Kidney (tissue), 22 donors: ENCODE measurements at places on chromosomes 12 and 14. TPM values are rescaled to one million over a fixed set of nuclear protein-coding genes. Genes with fewer than 3 reads are reported as not detected.

- DNase-seq = no peak
Measured at GRCh38 chr12:52663420-52663819, 11.4 kb upstream of the KRT2 start.

Gene RPGRIP1
- 0.47 TPM for total RNA-seq

Gene HOXC12
- total RNA-seq = not detected

Gene ALG10B
- 9.3 TPM for total RNA-seq

DNA sequence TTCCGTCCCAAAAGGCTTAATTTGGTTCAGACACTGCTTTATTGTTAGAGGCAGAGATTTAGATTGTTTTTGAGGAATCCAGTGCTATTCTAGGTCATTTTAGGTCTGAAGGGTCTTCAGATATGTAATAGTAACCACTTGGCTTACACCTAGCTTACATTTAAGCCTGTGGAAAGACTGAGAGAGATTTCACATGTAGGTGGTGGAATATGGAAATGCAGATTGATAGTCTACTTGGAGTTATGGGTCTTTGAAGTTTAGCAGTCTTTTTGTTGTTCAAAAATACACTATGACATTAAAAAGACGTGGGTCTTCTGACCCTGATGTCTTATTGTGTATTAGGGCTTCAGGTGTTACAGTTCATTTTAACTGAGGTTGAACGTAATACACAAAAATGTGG lies 51.4 kb upstream of the CCT2 start:
- DNase-seq = no peak

Gene HIF1A
- 358 TPM for total RNA-seq

DNA sequence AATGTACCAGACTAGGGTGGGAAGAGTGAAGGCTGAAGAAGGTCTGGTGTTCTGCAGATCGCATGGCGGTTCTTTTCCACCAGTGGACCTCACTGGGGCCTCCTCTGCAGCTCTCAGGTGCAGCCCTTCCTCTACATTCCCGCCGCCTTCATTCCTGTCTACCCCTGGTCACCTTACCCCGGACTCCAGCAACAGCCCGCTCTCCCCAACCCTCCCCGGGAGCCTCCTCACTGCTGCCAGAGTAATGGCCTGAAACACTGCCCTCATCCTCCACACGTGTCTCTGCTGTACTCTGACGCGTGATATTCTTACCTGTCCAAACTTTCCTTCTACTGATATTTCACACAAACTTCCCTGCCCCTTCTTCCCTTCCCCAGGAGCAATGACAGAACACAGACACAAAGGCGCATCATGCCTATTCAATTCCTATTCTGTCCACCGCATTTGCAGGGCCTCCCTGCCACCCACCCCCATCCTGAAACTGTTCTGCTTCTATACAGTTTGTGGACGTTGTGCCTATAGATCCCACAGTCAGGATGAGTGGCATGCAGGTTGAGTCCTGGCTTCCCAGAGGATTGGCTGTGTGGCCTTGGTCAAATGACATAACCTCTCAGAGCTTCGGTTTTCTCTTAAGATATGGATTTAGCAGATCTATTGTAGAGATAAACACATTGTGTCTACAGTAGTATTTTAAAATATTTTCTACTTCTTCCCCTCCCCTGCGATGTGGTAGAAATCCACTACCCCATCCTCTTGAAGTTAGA lies 1.7 kb upstream of the NUAK1 start:
- DNase-seq = peak; percentile 68

DNA sequence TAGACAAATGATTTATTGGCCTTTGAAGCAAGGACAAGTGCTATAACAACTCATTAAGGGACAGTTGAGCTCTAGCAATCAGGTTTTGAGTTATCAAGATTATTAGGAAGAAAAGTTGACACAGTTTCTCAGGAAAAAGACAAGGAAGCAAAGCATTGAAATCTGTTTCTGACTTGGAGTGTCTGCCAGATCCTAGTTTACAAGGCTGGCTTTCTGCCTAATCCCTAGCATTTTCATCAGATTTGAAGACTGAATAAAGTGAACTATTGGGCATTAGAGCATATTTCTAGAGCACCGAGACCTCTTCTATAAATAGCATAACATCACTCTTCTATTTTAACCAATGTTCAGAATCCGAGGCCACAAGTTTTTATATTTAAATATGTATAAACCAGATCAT lies 7.0 kb downstream of the SYT1 start:
- no peak for DNase-seq

Gene LRFN5
- 1.5 TPM for total RNA-seq

DNA sequence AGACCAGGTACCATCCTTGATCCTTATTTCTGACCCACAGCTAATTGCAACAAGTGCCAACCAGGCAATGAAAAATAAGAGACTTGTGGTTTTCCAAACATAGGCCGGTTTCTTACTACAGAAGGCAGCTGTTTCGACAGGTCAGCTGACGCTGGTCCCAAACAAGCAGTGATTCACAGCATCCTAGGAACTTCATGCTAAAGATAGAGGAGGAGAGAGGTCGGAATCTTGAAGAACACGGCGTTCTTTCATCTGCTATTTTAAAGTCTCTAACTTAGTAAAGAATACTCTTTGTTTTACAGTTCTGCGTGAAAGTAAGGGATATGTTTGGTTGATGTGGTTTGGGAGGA lies 28.1 kb upstream of the ADGRD1 start:
- DNase-seq = no peak

GRCh38 chr12:51075390-51075789 lies 8.0 kb downstream of the CSRNP2 start:
- no peak for DNase-seq

DNA sequence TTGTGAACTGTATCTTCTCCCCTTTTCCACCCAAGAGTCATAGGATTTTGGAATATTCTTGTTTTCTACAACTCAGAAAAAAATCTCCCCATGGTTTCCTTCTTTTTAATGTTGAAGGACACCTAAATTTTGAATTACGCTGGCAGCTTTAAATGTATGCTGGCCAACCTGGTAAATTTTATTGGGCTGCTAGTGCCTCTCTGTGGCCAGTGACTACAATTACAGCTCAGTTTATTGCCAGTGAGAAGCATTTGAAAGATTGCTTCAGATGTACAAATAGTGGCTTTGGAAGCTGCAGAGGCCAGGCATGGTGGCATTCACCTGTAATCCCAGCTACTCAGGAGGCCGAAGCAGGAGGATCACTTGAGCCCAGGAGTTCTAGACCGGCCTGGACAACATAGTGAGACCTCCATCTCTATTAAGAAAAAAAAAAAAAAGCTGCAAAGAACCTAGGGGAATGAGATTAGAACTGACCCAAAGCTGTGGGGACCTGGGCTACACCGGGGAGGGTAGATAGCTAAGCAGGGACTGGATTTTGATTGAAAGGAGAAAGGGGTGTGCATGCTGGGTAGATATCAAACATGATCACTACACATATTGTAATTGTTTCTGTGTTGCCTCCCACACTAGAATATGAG lies 7.6 kb upstream of the RAB21 start:
- DNase-seq = peak; percentile 32

- DNase-seq = no peak
Measured at GRCh38 chr12:49905718-49906314, 2.1 kb upstream of the FAIM2 start.

Gene STAC3
- 3.1 TPM for total RNA-seq

GRCh38 chr12:116595186-116595585 lies 36.0 kb downstream of the MAP1LC3B2 start:
- DNase-seq = no peak

Gene APAF1
- 16.1 TPM for total RNA-seq

DNA sequence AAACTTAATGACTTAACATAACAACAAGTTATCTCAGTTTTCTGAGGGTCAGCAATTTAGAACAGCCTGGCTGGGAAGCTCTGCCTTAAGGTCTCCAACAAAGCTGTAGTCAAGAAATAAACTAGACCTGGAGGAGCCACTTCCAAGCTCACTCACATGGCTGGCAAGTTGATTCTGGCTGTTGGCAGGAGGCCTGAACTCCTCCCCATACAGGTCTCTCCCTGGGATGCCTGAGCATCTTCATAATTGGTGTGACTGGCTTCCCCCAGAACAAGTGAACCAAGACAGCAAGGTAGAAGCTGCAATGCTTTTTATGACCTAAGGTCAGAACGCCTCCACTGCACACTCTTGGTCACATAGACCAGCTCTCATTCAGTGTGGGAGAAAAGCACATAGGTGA lies 128.3 kb downstream of the SAMD4A start:
- DNase-seq = no peak

Gene RFX4
- not detected for total RNA-seq

- peak; percentile 71 for DNase-seq
Measured at GRCh38 chr12:100356644-100357223, at the start of gene SLC17A8. SLC17A8 (plus strand) TSS chr12:100357074; CDS start chr12:100357392, 318 bp downstream.

DNA sequence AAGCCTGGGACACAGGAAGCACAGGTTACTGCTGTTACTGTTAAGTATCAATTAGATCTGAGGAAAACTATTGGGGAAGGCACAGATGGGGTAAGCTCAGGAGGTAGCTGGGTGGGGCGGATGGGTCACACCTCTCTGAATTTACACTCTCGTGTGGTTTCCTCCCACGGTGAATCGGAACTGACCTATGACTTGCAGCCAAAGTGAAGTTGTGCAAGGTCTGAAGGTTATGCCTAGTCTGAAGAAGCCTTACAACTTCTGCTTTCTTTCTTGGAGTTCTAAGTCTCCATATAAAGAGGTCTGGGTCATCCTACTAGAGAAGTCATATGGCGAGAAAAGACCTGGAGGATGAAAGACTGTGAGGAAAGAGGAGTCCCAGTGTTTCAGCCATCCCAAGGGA lies 25.6 kb upstream of the GPATCH2L start:
- no peak for DNase-seq

DNA sequence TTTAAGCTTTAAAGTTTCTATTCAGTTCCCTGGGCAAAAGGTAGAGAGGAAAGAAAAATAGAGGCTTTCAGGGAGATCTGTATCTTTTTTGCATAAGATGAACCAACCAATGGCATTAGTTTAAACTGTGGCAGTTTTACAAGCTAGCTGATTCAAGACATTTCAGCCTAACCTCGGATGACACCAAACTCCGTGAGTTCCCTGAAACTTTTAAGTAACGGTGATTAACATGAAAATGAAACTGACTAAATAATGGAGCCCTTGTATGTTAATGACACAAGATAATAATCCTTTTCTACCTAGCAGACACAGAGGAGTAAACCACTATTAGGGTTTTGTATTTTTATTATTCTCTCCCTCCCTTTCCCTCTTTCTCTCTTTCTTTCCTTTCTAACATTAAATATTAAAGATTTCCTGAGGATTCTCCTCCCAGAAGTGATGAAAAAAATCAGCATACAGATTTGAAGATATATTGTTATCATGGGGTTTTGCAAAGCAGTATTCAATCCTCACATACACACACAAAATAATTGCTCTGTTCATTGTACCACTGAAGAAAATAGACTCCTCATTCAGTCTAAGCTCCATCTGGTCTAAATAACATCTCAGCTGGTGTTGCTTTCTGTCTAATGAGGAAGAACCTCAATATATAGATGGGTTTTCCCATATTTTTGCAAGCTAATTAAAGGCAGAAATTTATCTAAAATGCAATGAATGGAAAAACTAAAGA lies 483.8 kb downstream of the NOVA1 start:
- peak; percentile 19 for DNase-seq

Gene TGFB3
- total RNA-seq = 39.5 TPM

DNA sequence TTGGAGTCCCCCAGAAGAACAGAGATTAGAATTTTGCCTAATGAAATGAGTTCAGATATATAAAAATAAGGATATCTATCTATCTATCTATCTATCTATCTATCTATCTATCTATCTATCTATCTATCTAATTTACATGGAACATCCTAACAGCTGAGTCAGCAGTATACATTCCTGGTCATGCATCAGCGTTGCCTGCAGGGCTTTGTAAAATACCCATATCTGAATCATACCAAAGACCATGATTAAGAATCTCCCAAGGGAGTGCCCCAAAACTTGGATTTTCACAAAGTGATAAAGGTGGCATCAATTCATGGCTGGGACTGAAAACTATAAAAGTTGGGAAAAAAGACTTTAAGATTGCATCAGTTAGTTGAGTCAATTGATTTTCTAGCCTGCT lies 32.7 kb upstream of the SYT10 start:
- DNase-seq = no peak

- DNase-seq = no peak
Measured at GRCh38 chr14:31320216-31320615, 100.1 kb downstream of the HEATR5A start.

DNA sequence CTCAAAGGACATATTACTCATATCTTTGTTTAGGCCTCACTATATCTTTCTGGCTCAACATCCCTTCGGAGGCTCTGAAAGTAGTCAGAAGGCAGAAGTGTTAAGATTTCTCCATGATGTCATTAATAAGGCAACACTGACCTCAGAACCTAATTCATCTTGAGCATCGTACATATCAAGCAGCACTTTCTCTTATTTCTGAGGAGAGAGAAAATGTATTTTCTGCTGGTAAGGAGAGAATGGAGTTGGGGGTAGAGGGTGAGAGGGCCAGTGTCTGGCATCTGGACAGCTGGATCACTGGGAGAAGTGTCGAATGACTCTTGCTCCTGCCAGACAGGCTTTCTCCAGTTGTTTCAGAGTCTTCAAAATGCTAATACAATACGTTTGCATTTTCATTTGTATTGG lies 213.2 kb upstream of the PRICKLE1 start:
- DNase-seq = no peak

Gene NUP107
- 34.4 TPM for total RNA-seq

Gene BBOF1
- total RNA-seq = 14.6 TPM

GRCh38 chr12:75048767-75049166 lies 160.9 kb downstream of the KCNC2 start:
- DNase-seq = no peak

GRCh38 chr12:52925717-52926595 lies 21.1 kb upstream of the KRT8 start:
- DNase-seq = peak; percentile 68

Gene ANKRD33
- not detected for total RNA-seq

DNA sequence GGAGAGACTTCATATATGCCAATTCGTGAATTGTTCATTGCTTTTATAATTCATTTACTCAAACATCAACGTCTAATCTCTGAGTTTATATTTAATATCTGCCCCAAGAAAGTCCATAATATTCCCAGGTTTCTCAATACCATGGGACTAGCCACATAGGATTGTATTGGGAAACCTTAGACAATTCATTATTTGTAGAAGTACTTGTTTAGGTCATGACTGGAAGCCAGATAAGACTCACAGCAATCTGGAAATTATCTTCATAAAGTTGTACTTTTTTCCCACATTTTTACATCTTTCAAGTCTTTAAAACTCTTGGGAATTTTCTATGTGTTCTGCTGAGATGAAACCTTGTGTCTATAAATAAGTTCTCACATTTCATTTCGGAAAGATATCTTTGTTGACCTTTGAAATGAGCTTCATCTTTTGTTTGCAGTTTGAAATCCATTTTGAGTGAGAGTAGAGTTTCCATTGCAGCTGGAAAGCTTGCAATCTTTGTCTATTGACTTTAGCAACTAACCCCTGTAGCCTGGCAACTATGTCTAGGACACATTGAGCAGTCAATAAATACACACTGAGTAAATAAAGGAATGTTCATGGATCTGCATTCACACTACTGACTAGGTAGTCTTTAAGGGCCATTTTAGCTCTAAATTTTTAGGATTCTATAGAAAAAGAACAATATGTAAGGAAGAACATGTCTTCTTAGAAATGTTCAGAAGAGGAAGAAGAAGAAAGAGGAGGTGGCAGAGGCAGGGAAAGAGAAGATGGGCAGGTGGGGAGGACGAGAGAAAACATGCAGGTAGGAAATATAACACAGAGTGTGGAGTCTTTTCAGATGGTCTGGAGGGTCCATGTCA lies 154.4 kb downstream of the LRIG3 start:
- DNase-seq = no peak

Gene PMEL
- total RNA-seq = 1.7 TPM

- peak; percentile 24 for DNase-seq
Measured at GRCh38 chr12:3480764-3481163, 10.2 kb upstream of the PRMT8 start.

GRCh38 chr14:89490466-89490865 lies 73.4 kb upstream of the FOXN3 start:
- no peak for DNase-seq

- DNase-seq = no peak
Measured at GRCh38 chr14:21537090-21537424, 10.9 kb upstream of the SALL2 start.

Gene CKB
- 539 TPM for total RNA-seq
